ENCODE measurements at places on chromosomes 2 and 18.

- DNase-seq, result no peak
Observed at GRCh38 chr18:72584787-72585186, 40.6 kb upstream of the CBLN2 start.

DNA sequence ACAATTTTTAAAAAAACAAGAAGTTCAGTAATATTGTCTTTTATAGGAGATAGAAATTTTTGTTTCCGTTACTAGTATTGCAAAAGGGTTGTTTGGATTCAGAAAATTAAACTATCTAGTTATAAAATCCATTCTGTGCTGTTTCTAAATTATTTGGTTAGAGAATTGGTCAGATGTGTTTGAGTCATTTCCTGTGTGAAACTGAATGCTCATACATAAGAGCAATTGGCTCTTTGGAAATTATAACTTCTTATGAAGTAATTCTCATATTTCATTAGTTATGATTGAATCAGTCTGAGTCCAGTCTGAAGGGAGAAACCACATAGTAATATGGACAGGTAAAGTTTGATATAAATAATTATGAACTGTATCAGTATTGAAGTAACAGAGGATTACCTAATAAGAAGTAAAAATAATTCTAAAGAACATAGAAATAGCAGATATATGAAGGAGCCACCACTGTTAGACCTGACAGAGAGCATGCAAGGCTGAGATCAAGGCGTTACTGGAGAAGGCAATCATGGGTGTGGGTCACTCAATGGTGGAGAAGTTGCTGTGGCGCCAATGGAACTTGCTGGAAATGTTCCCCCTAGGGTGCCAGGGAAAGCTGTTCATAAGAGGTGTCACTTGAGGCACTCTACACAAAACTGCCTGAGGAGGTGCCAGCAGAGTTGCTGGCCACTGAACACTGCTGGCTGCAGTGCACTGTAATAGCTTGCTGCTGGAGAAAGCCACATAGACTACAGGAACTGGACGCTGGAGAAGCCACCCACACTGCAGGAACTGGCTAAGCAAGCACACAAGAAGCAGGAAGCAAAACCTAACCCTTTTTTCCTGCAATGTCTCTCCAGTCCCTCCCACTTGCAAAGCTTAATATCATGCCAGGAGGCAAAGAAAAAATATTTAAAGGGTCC, 18.0 kb upstream of the FAP start:
- no peak for DNase-seq

DNA sequence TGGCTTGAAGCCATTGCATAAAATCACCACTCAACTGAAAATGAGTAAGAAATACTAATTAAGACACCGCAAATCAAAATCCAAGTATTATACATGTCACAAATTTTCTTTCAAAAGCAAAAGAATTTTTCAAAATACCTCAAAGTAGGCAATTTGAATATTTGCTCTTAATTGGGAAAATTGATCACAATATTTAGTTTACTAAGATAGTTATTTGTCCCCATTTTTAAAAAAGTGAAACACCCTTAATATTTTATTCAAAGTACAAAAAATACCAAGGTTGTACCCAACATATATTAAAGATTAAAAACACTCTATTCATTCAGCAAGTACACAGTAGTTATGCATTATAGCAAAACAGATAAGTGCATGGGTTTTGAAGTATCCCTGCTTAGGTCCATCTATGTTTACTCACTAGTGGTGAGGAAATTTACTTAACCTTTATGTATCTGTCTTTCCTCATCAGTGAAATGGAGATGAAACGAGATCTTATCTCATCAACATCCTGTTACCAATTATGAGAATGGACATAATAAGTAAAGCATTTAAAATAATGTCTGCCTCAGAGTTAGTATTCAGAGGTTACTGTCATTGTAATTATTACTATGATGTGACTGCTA, 35.1 kb downstream of the VPS54 start:
- DNase-seq, result no peak

DNA sequence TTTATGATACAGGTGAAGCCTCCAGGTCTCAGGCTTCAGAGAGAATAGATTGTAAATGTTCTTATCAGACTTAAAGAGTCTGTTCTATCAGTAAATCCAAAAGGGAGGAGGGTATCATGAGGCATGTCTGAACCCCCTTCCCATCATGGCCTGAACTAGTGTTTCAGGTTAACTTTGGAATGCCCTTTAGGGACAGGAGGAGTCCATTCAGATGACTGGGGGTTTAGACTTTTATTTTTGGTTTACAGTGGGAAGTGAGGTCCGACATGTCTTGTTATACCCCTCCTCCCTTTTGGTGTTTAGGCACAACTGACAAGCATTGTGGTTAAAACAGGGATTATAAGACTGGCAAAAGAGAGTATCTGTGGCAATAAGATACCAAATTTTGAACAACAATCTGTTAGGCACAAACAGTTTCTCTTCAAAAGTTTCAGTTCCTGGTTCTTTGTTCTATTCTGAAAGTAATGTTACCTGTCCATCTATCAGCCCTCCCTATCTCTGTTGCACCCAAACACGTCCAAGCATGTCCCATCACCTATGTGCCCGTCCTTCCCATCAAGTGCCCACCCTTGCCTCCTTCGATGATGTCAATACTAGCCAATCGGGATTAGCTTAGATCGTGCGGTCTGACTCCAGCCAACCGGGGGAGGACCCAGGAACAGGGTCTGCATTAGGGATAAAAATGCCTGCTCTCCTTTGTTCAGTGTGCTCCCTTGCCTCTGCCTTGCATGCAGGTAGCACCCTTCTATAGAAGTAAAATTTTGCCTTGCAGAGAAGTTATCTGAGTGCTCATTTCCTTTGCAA, 16.4 kb downstream of the TCF23 start:
- DNase-seq, result no peak

GRCh38 chr2:239436669-239437335, 36.0 kb upstream of the HDAC4 start:
- DNase-seq, result no peak

GRCh38 chr18:75915941-75916623, 488.6 kb upstream of the SMIM21 start:
- DNase-seq, result no peak

DNA sequence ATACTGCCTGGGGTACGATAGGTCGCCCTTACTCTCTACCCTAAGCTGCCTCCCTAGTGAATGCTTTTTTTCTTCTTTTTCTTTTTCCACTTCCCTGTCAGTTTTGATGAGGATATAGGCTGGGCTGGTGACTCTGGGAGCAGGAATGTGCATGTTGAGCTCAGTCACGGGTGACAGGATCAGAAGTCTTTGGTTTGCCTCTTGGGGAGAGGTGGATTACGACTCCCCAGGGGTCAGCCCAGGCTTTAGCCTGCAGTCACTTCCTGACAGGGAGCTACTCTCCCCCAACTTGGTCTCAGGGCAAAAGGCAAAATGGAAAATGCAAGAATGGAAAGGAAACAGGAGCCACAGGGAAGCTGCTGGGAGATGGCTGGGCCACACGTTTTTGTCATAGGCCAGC, 57.3 kb downstream of the THNSL2 start:
- no peak for DNase-seq

- DNase-seq, result no peak
Observed at GRCh38 chr18:46411867-46412690, 244.9 kb downstream of the LOXHD1 start.

GRCh38 chr2:221283896-221284545, 288.1 kb downstream of the EPHA4 start:
- DNase-seq, result no peak
